ENCODE measurements at places on chromosomes 5 and 9.

- no peak overlapping the region for H3K4me3 ChIP-seq
- peaks cover 34% of the 10 kb centered on the region for H3K36me3 ChIP-seq
- H3K27me3 ChIP-seq: no peaks in the 10 kb centered on the region
- H3K27ac ChIP-seq: peak overlapping the region; percentile 41
- no peak for DNase-seq
These were observed 42.9 kb downstream of the RIC1 start for GRCh38 chr9:5671711-5672353.

DNA sequence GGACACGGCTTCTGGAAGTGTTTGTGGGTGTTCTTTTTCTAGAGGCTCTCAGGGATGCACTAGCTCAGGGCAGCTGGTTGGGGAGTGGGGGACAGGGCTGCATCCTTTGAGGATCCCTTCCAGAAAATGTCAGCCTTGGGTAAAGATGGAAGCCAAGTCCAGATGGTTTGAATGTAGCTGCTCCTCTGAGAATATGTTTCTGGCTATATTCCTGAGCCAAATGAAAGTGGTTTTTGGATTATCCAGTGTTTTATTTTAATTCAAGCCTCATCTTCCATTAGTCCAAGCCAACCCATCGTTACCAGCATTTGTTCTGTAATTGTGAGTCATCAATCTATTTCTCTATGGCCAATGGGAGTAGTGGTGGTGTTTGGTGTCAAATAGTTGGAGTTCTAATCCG, 70.4 kb downstream of the SPRY4 start:
- H3K4me3 ChIP-seq: no peak overlapping the region
- no peak overlapping the region for H3K27ac ChIP-seq
- peaks cover 5% of the 10 kb centered on the region for H3K36me3 ChIP-seq
- H3K4me1 ChIP-seq: no peaks in the 10 kb centered on the region
- no peak for DNase-seq

DNA sequence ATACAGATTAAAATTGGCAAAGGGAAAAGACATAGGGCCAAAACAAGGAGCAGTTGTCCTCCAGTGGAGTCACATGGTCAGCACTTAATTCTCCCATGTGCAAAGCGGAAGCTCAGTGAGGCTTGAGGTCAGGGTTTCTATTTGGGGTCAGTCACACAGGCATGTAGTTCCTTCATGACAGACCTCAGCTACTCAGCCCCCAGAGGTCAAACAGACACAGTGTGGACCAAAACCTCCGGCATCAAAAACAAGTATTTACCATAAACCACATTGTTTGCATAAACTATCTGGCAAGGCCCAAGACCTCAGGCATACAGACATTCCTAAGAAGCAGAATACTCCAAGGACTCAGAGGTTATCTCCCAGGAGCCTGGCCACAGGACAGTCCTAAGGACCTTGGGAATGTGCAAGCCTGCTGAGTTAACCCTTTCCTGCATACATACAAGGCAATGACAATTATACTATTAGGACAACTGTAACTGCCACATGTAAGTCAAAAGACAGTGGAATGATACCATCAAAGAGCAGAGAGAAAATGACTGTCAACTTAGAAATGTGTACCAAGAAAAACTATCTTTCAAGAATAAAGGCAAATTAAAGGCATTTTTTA, 28.7 kb upstream of the FNIP1 start:
- no peak overlapping the region for H3K4me3 ChIP-seq
- H3K27ac ChIP-seq: peak overlapping the region; percentile 15
- peaks cover 2% of the 10 kb centered on the region for H3K27me3 ChIP-seq

DNA sequence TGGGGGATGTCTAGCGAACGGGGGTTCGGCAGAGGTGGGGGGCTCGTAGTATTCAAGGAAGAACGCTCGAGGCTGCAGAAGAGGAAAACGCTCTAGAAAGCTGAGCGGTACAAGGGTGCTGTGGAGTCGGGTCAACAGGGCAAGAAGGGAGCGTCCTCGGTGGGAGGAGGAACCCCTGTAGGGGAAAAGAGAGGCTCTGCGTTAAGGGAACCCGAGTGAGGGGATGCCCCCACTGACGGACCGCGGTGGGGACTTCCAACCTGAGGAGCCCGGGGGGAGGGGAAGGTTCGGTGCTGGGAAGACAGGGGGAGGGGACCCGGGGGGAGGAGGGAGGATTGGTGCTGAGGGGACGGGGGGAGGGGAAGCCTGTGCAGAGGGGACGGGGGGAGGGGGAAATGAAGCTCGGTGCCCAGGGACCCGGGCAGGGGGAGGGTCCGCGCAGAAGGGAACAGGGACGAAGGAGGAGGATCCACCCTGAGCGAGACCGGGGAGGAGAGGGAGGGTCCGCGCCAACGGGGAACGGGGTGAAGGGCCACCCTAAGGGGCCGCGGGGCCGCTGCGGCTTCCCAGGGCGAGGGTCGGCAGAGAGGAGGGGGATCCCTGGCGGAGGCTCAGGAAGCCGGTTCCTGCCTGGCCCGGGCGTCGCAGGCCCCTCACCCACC, 621 bp downstream of the NR6A1 start:
- H3K36me3 ChIP-seq: no peaks in the 10 kb centered on the region
- peaks cover 22% of the 10 kb centered on the region for H3K27me3 ChIP-seq
- H3K4me3 ChIP-seq: peak overlapping the region; percentile 86
- H3K27ac ChIP-seq: peak overlapping the region; percentile 5

GRCh38 chr5:143093452-143094086, 309.9 kb downstream of the NR3C1 start:
- H3K4me3 ChIP-seq: no peak overlapping the region
- no peak overlapping the region for H3K27ac ChIP-seq
- DNase-seq: no peak
- peaks cover 6% of the 10 kb centered on the region for H3K36me3 ChIP-seq
